ENCODE measurements at places on chromosomes 6 and 20.

GRCh38 chr6:28496099-28496779, 19.4 kb downstream of the GPX6 start:
- DNase-seq: no peak

DNA sequence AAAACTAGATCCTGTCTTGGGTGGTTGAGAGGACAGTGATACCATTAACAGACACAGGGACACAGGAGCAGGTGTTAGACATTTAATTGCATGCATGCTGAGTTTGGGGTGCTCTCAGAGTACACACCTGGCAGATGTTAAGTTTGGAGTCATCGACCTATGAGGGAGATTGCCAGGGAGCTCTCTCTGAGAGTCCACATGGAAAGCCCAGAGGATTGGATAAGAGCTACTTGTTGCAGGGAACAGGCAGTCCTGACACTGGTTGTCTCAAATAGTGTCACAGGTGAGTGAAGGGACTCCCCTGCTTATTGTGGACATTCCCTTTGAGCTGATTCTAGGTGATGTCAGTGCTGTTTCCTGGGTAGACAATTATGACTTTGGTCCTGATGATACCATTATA, 3.1 kb downstream of the ATRN start:
- DNase-seq: no peak

- no peak for DNase-seq
These were observed 1.2 kb upstream of the ZSCAN31 start for GRCh38 chr6:28337121-28337520.

DNA sequence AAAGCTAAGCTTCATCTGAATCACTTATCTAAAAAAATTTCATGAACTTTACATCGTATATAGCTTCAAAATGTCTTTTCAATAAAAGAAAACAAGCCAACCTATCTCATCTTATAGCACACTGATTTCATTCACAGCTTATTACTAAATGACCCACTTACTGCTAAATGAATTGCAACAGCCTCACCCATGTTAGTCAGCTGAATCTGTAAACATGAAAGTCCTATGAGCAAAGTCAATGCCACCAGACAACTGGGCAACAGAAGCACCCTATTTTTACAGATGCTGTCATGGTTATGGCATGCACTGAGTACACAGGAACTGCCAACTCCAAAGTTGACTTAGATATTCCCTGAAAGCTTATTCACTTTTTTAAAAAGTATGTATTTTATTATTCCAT, 41.2 kb upstream of the DST start:
- DNase-seq: no peak

- no peak for DNase-seq
These were observed 20.5 kb upstream of the PYGB start for GRCh38 chr20:25227317-25227831.

DNA sequence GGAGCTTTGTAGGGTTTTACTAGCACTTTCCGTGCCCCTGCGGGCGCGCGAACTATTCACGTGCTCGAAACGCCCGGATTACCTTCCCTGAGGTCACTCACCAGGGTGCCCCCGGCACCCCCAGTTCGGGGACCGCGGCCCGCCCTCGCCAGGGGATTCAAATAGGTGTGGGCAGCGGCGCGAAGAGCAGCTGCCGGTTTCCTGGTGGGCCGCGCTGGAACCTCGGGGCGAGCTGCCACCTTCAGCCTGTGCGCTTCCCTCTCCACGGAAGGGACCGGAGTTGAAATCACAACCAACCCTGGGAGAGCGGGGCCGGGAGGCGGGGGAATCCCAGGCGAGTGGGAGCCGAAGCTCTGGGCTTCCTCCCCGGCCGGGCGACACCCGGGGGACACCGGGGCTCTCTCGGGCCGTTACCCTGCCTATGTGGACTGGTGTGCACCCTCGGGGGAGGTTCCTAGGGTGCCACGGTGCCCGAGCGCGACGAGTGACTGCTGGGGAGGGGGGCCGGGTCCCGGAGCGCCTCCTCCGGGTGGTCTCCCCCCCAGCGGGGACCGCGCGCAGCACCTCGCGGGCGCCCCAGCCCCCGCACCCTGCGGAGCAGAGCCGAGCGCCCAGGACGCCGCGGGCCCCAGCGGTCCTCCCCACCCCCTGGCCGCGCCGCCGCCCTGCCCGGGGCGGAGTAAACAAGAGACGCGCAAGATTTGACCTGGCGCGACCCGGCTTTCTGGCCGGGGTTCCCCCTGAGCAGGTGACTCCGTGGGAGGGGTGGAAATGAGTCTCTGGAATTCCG, 2.1 kb upstream of the HIVEP2 start:
- peak; percentile 82 for DNase-seq

- no peak for DNase-seq
These were observed 114.3 kb upstream of the HDAC2 start for GRCh38 chr6:114085211-114085610.

GRCh38 chr6:11586117-11586516, 48.6 kb downstream of the TMEM170B start:
- no peak for DNase-seq

DNA sequence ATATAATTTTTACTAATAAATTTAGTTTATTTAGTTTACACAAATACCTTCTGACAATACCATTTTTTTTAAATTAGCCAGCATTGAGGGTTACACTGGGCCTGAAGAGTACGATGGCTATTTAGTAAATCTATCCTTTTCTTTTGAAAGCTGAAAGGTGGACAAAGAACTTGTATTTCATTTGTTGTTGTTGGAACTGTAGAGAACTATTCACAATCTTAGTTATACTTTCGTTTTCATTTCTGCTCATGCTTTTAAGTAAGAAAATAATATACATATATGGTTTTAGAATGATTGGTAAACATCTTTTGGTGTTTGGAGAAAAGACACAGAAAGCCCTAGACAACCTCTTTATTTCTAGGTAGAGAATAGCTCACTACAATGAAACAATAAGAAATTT, 165.3 kb upstream of the FAM83B start:
- no peak for DNase-seq

DNA sequence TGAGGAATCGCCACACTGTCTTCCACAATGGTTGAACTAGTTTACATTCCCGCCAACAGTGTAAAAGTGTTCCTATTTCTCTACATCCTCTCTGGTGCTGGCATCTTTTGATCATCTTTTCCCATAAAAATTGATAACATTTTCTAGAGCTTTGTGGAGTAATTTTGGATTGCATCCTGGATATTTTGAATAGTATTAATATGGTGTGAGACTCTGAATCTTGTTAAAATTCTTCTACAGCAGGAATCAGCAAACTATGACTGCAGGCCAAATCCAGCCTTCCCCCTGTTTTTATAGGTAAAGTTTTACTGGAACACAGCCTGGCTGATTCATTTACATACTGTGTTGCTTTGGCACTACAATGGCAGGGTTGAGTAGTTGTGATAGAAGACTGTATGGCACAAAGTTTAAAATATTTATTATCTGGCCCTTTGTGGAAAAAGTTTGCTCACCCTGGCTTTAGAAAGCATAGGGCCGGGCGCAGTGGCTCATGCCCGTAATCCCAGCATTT, 15.0 kb upstream of the RNF8 start:
- DNase-seq: no peak

DNA sequence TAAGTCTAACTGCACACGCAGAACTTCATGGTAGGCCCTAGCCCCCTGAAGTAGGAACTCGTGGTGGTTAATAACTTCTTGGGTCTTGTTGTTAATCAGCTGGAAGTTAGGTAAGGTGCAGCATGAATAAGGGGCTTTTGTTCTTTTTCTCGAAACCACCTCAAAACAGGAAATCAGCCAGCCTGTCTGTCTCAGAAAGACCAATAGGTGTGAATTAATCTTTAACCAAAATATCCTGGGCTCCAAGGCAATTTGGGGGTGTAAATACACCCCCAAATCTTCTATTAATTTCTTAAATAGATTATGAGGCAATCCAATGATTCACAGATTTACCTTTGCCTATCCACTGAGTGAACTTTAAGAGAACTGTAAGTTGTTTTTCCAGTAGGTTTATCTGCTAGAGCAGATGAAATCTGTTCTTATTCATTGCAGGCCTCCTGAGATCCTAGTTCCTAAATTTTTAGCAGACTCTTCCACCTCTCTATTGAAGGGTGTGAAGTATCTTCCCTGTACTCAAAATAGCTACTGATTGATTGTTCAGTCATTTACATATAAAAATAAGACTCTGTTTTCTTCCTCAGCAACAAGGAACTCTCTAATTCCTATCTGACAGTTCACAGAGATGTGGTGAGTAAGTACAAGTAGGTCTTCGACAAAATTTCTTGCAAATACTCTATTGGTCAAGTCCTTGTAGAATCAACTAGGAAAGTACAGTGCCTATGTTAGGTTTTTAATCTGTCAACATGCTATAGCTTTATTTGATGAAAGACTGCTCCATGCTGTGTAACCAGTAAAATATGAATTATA, 427.1 kb upstream of the NOX3 start:
- DNase-seq: no peak

DNA sequence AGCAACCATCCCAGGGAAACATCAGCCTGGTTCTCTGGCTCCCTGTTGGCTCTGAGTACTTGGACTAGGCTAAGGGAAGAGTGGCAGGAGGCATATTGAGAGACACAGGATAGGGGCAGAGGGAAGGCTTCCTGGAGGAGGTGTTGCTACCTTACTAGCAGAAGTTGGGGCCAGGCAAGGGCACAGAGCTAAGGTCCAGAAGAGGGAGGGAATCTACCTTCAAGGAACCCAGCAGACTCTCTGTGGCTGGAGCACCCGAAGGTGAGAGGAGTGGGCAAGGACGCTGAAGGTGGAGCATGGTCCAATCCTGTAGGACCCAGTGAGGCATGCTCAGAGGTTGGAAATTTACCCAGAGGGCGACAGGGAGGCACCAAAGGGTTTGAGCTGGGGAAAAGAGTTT, 191.9 kb downstream of the TFAP2C start:
- DNase-seq: no peak

- DNase-seq: no peak
These were observed 5.1 kb downstream of the DIDO1 start for GRCh38 chr20:62921119-62921687.

GRCh38 chr6:133805876-133806275, 83.0 kb upstream of the TCF21 start:
- no peak for DNase-seq

GRCh38 chr6:52570291-52570700, 6.6 kb downstream of the TRAM2 start:
- no peak for DNase-seq

GRCh38 chr6:109963598-109964170, 14.4 kb upstream of the GPR6 start:
- no peak for DNase-seq

GRCh38 chr6:13990796-13991195, 66.0 kb downstream of the RNF182 start:
- no peak for DNase-seq

DNA sequence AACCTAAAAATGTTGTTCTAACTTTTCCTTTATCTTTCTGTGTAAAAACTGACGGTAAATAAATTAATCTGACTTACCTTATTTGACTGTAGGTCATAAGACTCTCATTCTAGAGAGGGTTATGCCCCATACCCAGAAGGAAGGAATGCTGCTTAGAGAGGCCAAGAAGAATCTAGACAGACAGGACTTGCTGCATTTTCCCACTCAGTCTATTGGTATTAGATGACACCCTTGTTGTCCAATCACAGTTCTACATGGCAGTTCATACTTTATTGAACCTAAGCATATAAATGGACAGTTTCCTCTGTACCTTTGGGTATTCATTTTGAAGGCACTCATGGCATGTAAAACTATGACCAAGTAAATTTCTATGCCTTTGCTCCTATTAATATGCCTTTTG, 359.6 kb upstream of the ID4 start:
- DNase-seq: no peak

DNA sequence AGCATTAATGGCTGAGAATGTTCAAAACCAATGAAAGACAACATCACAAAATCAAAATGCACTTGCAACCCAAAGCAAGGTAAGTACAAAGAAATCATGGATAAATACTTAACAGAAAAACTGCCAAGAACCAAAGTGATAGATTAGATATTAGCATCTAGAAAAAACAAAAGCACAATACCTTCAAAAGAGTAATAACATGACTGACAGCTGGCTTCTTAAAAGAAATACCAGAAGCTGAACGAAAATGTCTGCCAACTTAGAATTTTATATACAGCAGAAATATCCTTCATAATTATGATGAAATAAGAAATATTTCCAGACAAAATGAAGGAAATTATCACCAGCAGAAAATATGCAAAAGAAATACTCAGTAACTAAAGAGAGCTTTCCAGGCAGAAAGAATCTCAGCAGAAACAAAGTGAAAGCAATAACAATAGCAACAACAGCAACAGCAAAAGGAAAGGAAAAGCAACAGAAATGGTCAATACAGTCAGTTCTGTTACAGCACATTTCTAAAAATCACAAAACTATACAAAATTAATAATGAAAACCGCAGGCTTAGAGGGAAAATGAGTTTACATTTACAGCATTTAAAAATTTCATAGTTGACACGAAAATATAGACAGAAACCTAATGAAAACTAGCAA, 121.5 kb upstream of the MAN1A1 start:
- DNase-seq: no peak

DNA sequence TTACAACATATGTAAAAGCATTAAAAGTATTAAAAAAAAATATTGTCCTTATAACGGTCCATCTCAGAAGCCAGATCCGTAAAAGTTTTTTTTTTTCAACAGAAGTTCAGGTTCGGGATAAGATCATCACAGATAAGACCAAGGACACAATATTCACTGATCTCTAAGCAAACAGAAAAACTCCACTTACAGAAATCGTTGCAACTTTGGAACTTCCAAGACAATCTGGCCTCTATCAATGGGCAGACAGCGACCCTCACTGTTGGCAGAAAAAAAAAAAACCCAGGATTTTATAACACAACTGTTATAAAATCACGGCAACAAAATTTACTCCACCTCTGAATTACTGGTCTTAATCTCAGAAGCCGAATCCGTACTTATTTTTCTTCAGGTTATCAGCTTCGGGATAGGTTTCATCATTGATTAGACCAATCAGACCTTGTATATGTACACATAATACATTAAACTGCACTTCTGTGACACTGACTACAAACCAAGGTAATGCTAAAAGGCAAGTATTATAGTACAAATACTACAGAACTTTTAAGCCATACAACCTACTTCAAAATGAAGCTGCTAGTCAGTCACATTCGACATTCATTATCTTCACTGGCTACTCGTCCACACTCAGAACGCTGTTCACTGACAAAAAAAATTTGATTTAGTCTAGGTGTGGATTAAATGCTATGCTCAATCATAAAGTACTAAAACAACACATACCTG, 34.7 kb upstream of the SYNCRIP start:
- DNase-seq: no peak

- DNase-seq: no peak
These were observed 39.7 kb upstream of the CLVS2 start for GRCh38 chr6:122956376-122956775.

DNA sequence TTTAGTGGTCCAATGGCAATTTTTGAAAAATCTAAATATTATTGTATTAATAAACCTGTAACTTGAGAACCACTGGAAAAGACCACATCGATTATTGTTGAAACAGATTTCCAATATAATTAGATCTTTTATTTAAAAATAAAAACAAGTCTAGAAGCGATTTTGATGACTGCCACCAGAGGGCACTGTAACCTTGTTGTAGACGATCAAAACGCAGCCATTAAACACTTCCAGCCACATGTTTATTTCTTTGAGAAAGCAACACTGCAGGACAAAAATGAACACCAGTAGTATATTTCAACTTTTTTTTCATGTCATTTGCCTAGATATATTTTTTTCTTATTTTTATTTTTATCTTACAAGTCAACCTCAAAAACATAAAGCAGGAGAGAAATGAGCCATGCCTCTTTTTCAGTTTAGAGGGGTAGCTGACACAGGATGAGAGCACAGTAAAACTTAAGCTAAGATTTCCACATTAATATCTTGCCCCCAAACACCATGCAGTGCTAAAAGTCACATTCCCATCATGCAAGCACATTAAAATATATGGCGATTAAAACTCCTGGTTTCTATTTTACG, 115.4 kb downstream of the OPRM1 start:
- peak; percentile 60 for DNase-seq

- DNase-seq: no peak
These were observed 18.6 kb downstream of the CCDC167 start for GRCh38 chr6:37480951-37481534.

All from ureter (tissue), 1 donor.